CD4-positive, alpha-beta T cell treated with Interleukin-17A for 4 hours (primary cell): ENCODE measurements at places on chromosomes 7 and 10.

GRCh38 chr7:69759373-69759772, 161.1 kb downstream of the AUTS2 start:
- no peak for DNase-seq

GRCh38 chr10:28130267-28130666, 131.4 kb upstream of the ODAD2 start:
- no peak for DNase-seq

GRCh38 chr7:2893411-2893861, 49.3 kb upstream of the GNA12 start:
- DNase-seq, result no peak

- DNase-seq, result no peak
Measured at GRCh38 chr7:111840528-111840927, 278.2 kb upstream of the IMMP2L start.

- DNase-seq, result no peak
Measured at GRCh38 chr7:55235801-55236200, 129.3 kb upstream of the LANCL2 start.

GRCh38 chr7:114109304-114109703, 190.5 kb upstream of the PPP1R3A start:
- no peak for DNase-seq

GRCh38 chr7:101124376-101125056, 2.4 kb upstream of the SERPINE1 start:
- no peak for DNase-seq

DNA sequence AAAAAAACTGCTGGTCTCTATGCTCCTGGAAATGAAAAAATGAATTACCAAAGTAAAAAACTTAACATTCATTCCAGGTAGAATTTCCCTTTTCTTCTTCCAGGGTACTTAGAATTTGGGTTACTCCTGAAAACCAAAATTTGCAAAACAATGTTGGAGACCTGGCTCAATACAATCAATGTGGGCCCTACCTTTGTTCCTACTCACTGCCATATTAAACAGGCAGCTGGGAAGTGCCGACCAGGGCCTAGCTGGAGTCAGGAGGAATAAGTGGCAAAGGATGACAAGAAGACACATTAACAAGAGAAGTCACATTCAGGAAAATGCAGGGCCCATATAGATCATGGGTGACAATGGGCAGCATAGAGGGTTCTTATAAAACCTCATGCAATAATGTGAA, 6.4 kb upstream of the AGK start:
- DNase-seq, result no peak

GRCh38 chr10:118983263-118983662, 46.3 kb upstream of the NANOS1 start:
- no peak for DNase-seq

DNA sequence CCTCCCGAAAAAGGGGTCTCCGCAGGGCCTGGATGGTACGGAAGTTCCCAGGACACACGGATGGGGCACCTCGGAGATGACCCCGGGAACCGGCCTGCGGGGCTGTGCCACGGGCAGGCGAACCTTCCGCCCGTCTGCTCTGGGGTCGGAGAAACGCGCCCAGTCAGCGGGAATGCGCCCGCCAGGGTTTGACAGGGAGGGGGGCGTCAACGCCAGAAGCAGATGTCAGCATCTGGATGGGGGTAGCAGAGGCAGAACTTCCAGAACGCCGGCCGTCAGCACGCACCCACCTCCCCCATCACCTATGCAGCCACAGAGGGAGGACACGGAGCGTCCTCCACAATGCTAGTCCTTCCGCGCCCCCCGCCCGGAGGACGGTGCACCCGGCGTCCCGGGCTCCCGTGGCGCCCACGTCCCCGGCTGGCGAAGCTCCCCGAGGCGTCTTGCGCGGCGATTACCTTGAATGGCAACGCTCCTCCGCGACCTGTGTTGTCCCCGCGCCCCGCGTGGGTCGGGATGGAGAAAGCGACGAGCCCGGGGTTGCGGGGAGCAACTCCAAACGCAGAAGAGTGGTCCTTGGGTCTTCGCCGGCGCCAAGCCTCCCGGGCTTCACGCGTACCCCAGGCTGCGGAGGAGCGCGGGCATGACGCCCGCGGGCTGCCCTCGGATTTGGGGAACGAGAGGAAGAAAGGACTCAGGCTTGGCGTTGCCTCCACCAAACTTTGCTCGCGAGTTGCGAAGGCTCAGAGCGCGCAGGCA, 561 bp downstream of the FGFR2 start:
- no peak for DNase-seq
